ENCODE measurements at places on chromosomes 12 and 14.

- no peak for DNase-seq
These were observed 25.7 kb downstream of the FBXO33 start for GRCh38 chr14:39406560-39406959.

DNA sequence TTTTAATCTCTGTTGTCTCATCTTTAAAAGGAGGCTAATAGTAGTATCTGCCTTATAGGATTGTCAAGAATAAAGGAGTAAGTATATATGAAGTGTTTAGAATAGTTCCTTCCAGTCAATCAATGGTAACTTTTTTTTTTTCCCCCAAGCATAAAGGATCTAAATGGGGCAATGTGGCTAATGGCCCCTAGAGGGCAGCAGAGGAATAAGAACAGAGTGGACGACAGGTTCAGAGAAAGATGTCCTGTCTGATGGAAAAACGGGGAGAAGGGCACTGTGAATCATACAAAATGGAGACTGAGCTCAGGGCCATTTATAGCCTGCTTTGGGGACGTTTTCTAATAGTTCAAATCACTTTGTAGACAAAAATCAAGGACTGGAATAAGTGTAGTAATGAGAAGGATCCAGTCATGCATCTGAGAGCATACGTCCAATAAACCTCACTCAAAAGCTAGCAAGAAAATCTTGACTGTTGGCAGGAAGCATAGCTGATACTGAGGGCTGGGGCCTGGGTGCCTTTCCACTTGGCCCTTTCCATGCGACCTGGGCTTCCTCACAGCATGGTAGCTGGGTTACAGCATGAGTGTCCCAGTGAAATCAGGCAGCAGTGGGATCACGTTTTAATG is 51.3 kb downstream of the IFNG-AS1 start:
- DNase-seq: peak; percentile 40

DNA sequence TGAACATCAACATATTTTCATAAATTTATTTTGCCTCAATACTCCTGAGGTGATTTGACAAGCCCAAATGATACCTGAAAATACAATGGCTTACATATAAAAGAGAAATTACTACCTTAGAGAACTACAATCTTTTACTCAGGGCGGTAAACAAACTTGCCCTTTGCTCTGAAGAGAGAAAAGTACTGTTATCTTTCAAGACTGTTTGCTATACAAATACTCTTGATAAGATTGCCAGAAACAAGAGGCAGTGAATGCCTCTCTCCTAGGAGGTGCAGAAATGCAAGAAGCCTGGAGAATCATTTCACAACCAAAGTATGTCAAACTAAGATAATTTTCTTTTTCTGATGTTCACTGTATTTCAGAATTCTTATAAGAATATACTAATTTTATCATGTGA is 160.3 kb downstream of the ALX1 start:
- DNase-seq: no peak

DNA sequence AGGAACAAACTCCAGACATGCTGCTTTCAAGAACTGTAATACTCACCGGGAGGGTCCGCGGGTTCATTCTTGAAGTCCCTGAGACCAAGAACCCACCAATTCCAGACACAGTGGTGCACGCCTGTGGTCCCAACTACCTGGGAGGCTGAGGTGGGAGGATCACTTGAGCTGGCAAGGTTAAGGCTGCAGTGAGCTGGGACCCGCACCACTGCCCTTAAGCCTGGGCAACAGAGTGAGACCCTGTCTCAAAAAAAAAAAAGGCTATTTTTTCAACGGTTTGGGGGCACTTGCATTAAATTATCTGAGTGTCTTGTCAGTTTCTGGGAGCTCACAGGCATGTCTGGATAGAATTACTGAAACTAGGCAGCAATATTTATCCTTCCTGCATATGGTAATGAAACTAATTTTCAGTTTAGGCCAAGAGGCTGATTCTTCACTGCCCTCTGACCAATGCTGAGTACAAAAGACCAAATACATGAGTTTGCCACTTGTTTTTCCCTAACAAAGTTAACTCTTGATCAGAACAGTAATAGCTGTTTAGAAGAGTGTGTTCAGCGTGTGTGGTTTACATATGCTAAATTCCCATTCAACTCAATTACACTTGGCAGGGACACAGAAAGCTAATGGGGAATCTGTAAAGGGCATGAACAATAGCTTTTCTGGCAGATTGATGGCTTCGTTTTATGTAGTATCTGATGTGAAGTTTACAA is 65.8 kb upstream of the RASSF3 start:
- no peak for DNase-seq

GRCh38 chr14:68405961-68406360 is 386.9 kb downstream of the ZFP36L1 start:
- no peak for DNase-seq

GRCh38 chr12:68158432-68158831 is 1.1 kb downstream of the IFNG start:
- no peak for DNase-seq

DNA sequence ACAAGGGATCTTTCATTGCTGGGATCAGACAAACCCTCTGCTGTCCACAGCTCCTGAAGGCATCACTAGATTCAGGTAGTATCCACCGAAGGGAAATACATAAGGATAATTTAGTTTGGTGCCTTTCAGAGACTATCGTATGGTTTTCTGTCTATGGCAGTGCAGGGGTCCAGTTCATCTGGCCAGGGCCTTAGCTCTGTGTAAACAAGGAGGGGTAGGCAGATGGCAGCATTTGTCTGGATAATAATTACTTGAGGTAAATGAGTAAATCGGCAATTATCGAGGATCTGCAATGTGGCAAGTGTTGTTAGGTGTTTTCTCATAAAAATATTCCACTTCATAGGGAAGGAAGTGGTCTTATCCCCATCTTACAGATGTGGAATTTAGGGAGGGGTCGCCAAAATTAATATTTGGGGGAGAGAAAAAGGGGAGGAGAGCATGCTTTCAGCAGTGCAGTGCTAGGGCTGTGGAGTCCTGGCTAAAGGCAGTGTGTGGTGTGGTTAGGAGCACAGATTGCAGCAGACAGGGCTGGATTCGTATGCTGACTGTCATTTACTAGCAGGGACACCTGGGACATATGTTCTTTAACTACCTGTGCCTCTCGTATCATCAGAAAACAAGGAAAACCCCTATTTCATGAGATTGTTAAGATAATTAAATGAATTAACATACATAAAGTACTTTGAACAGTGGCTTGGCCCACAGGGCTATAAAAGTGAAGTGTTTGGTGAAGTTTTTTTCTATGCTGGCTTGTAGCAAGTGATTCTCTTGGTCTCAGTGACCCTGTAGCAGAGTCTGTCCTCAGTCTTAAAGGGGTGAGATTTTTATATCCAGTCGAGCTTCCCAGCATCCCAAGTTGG is 27.1 kb downstream of the RASSF8 start:
- DNase-seq: no peak

GRCh38 chr12:34398706-34399630 is 376.7 kb downstream of the ALG10 start:
- no peak for DNase-seq
